ENCODE measurements at places on chromosomes 2 and 18. TPM values are rescaled to one million over a fixed set of nuclear protein-coding genes. Genes with fewer than 3 reads are reported as not detected.

DNA sequence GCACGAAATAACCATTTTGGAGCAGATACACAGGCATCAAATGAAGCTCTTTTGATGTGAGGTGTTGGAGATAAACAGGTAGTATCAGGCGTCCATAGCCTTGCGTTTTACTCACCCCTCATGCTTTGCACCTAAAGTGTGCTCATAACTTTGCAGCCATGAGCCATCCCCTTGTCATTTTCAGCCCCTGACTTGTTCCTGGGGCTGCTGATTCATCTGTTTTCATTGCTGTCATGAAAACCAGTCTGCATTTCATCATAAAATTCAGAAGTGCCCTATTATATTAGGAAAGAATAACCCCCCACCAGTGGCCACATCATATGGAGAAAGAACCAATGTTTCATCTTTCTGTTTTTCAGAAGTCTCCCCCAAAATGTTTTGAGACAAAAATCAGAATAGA is 329.7 kb upstream of the NRP2 start:
- no peak for DNase-seq

- no peak for DNase-seq
Measured at GRCh38 chr2:187054501-187055319, 205.7 kb upstream of the ZSWIM2 start.

The MREG gene
- total RNA-seq, result 11.9 TPM

DNA sequence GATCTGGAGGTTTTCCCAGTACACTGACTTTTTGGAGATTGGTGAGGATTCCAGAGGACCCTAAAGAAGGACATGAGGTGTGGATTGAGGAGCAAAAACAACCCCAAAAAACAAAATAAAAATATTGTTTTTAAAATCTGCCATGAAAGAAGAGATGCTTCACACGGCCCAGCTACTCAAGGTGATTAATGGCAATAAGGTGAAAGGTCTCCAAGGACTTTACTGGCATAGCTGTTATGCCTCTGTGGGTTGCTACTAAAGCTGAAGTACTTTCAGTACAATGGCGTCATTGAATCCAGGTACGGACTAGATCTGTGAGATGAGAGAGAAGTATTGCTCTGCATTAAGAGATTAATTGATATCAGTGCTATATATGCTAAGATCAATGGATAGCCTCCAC is 606.4 kb downstream of the TDRD15 start:
- no peak for DNase-seq

- DNase-seq, result no peak
Measured at GRCh38 chr18:46264255-46264654, 160.1 kb downstream of the HAUS1 start.

DNA sequence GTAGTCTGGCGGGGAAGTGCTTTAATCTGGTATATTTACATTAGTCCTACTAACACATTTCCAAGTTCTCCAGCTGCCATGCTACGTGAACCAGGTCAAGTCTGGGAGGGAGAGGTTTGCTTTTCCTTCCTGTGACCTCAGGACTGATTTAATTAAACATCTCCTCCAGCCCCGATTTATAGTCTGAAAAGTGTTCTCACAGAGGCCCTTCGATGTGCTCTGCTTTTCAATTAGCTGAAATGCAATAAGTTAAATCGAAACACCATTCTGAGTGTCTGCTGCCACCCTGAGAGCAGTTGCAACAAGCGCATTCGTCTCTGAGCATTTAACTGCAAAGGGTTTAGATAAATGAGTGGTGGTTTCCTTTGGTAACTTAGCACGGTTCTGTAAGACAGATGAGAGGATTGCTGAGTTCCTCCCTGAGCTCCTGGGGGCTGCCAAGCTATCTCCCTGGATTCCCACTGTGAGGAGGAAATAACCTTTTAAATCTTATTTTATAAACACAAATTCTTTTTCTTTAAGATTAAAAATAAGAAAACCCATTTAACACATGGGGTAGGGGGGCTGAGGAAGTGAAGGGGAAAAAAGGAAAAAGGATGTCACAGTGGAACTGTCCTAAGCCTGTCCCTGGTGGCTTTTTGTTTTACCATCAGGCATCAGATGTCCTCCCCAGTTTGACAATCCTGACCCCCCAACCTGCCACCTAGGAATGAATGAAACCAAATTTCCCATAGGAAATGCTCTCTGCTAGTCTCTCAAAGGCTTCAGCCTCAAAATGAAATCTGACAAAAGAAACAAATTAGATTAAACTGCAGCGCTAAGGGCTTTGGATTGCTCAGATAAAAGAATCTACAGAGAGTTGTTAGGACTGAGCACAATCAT is 56.5 kb upstream of the CREB1 start:
- no peak for DNase-seq

GRCh38 chr2:191003405-191004309 is 10.3 kb downstream of the STAT1 start:
- no peak for DNase-seq

The C2orf78 gene
- not detected for total RNA-seq

DNA sequence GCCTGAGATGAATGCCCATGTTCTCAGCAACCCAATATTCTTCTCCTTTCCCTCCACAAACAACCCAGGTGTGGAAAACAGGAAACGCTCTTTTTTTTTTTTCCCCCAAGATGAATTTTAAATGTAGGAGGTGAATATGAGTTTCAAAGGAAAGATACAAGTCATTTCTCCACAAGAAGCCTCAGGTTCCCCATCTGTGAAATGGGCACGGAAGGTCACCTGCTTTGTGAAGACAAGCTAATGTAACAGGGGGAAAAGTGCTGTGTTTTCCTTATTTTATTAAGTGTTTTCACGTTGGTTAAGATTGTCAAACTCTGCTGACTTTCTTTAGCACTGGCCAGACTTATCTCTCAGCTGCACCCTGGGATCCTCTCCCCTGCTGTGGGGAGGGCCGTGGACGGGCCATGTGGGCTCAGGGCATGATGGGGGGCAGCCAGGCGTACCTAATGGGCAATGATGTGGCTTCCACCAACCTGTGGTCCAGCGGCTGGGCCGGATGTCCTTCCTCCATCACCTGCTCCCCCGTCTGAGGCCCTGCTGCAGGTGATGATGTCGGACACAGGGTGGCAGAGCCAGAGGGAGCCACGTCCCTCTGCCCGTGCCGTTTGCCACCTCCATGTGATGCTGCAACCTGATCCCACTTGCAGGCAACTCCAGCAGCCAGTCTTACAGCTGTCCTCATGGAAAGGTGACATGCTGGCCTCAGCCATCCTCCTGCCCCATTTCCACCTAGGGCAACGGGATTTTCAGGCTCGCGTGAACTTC is 130.0 kb upstream of the PXDN start:
- DNase-seq, result no peak

The DSG4 gene
- total RNA-seq, result 0.09 TPM

The EPAS1 gene
- total RNA-seq, result 7.5 TPM

DNA sequence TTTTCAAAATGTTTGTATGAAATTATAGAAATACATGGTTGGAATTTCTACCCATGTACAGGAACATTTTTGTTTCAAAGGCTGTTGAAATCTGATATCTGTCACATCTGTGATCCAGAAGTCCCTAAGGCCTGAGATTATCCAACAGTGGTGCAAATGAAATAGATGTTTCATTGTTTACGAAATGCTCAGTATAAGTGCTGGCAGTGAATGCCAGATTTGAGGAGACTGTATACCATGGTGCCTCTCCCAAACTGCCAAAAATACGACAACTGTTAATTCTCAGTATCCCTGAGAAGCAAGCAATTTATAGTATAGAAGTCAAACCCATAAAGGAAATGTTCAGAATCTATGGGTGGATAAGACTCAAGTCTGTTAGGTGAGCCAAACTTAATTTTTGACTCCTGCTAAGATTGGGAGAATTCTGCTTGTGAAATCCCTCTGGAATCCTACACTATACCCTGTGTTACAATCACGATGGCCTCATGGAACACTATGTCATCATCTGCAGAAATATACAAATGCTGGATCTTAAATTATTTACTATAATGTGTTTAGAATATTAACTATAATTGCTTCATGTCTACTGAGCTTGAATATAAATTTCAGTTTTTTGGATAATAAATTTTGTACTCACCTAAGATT is 71.2 kb upstream of the DOCK10 start:
- DNase-seq, result no peak

- no peak for DNase-seq
Measured at GRCh38 chr18:32469190-32469651, 1.5 kb downstream of the GAREM1 start.

DNA sequence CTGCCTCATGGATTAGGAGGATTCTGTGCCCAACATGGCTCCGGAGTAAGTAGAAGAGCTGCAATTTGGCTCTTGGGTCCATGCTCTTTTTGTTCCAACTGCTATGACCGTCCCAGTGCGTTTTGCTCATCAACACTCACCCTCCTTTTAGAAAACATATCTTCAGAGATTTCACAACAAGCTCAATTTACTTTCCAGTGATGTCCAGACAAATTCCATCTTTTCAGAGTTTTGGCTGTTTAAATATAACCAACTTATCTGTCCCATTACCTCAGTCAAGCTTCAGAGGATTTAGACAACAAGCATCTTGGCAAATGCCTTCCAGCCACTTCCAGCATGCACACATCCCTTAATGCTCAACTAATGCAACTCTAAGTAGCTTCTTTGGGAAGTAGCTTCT is 6.9 kb upstream of the SLC14A2 start:
- no peak for DNase-seq

The TWIST2 gene
- total RNA-seq, result 18.6 TPM

The NPAS2 gene
- 5.2 TPM for total RNA-seq

DNA sequence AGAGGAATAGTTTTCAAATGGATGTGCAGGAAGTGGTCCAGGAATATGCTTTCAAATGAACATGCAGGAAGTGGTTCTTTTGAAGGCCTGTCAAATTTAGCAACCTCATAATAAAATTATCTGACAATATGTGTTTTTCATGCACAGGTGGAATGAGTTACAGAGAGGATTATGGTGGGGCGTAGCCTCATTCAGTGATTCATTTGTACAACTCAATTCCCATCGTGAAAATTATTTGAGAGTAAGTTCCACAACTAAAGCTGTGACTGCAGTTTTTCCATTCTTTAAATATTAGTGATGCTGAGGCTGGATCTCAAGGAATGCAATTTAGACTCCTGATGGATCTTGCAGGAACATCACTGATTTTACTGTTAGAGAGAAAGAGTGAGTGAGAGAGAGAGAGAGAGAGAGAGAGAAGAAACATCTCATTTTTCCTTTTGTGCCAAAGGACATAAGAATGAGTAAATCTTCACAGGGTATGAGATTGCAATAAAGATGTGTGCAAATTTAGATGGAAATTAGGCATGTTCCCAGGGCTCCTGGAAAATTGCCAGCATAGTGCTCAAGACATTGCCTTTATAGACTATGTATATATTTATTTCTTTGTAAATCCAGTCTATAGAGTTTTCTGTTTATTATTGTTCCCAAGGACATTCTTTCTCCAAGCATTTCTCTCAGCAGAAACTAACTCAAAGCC is 394.9 kb upstream of the ZEB2 start:
- no peak for DNase-seq

The CHRNA1 gene
- total RNA-seq, result not detected

- DNase-seq, result no peak
Measured at GRCh38 chr2:197212344-197213262, 98.0 kb downstream of the ANKRD44 start.

- no peak for DNase-seq
Measured at GRCh38 chr2:96185516-96185915, 23.1 kb downstream of the STARD7 start.

DNA sequence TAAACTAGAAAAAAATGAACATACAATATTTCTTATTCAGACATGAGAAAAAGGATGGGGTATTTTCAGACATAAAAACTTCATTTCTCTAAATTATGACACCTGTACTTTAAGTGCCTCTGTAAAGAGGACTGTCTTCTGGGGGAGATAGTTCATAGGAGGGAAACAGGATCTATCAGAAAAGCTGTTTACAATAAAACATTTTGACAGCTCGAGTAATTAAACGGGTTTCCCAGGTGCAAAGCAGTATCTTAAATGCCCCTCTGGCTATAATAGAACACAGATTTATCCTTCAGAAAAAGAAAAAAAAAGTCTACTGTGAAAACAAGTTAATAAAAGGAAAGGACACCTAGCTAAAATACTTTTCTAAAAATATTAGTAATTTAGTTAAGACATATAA is 311.4 kb upstream of the UBE2E3 start:
- no peak for DNase-seq

- no peak for DNase-seq
Measured at GRCh38 chr2:222242532-222242931, 56.3 kb downstream of the PAX3 start.

The RNF152 gene
- total RNA-seq, result 28.6 TPM

The AFTPH gene
- 22.9 TPM for total RNA-seq

DNA sequence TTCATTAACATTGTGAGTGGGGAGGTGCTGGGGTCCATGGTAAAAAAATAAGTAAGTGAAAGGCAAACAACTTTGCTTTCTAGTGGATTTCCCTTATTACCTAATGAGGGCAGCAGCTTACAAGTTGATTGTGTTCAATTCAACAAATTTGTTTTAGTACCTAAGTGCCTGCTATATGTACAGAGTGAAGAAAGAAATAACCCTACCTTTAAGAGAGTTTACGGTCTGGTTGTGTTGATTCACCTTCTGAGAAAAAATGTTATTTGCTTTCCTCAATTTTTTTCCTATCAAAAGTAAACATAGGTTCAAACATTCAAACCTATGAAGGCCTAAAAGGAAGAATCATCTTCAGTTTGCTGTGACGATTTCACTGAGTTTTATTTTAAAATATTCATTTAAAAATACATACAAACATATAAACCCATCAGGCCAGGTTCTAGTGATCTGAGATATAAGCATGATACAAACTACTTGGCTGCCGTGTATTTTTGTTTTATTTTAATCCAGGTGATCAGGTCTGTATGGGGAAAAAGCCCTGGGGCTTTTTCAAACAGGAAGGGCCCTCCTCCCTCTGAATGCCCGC is 1.5 kb upstream of the SPTBN1 start:
- no peak for DNase-seq

DNA sequence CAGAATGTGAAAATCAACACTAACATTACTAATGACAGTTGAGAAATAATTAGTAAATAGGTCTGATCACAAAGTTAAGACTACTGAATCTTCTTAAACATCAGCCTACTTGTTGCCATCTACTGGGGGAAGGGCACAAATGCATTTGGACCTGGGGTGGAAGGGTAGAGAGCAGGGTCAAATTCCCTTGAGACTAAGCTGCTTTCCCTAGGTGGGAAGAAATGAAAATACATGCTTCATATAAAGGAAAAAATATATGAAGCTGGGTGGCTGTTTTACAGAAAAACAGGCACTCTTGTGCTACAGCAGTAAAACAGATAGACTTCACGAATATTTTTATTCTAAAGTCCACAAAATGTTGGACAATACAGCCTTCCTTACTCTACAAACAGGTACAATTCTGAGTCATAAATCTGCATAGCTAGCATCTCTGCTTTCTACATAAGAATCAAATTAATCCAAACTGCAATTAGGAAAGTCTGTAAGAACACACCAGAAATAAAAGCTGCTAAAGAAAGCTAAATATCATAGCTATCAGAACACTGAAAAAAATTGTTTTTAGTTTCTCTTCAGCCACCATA is 10.9 kb downstream of the TRIP12 start:
- DNase-seq, result no peak

- peak; percentile 69 for DNase-seq
Measured at GRCh38 chr2:239106314-239106908, 258.5 kb downstream of the TWIST2 start.
